ENCODE measurements at places on chromosomes 5 and 9.

GRCh38 chr9:87109851-87110250, 162.5 kb upstream of the GAS1 start:
- DNase-seq, result no peak

DNA sequence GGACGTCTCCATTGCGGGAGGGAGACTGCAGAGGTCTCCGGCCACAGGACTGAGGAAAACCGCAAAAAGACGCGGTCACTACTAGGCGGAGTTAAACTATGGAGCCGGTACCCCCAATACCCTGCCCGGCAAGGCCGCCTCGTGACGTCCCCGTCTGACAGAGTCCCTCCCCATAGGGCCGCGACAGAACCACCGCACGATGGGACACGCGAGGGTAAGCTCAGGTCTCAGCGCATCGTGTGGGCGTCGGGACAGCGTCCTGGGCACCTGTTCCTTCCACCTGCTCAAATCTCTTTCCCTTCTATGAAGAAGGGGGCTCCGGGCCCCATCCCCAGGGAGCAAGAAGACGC, 35.2 kb upstream of the GLDC start:
- no peak for DNase-seq

GRCh38 chr5:8943301-8943700, 602.6 kb downstream of the SEMA5A start:
- DNase-seq, result no peak

- no peak for DNase-seq
Measured at GRCh38 chr9:116901260-116901659, 214.2 kb downstream of the TRIM32 start.

- no peak for DNase-seq
Measured at GRCh38 chr5:71903808-71904207, 184.7 kb downstream of the CARTPT start.

DNA sequence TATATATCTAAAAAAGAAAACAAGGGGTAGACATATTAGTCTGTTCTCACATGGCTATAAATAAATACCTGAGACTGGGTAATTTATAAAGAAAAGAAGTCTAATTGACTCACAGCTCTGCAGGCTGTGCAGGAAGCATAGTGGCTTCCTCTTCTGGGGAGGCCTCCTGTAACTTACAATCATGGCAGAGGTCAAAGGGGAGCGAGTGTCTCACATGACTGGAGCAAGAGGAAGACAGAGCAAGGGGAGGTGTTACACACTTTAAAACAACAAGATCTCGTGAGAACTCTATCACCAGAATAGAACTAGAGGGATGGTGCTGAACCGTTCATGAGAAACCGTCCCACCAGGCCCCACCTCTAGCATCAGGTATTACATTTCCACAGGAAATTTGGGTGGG, 616.8 kb downstream of the TLE4 start:
- no peak for DNase-seq

- DNase-seq, result no peak
Measured at GRCh38 chr5:177594071-177594470, 2.1 kb downstream of the TMED9 start.

Data from NT2/D1 (cell line).